Gastrocnemius medialis (tissue), 4 donors: ENCODE measurements at places on chromosomes 6 and 20.

DNA sequence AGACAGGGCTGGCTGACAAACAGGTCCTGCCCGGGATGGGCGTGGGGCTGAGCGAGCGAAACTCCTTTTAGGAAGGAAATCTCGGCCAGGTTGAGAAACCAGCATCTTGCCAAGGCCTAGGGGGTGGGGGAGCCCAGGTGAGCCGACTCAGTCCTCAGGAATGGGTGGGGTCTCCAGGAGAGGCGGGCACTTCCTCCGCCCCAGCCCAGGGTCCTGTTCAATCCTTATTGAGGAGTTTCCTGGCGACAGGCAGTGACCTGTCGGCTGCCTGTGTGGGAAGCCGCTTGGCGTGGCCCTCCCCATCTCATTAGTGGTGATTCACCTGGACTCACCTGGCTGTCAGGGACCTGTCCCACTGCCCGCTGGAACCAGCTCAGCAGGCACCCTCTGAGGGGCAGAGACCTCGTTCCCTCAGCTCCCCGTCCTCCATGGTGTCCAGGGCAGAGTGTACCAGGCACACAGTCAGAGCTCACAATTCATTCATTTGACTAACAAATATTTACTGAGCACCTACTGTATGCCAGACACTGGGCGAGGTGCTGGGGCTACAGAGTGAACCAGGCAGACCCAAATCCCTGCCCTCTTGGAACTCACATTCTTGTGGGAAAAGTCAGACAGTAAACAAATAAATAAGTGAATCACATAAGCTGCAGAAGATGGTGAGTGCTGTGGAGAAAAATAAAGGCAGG, 51.1 kb downstream of the FGD2 start:
- no peak for DNase-seq

GRCh38 chr6:22306741-22307466, 10.1 kb upstream of the PRL start:
- DNase-seq, result no peak

DNA sequence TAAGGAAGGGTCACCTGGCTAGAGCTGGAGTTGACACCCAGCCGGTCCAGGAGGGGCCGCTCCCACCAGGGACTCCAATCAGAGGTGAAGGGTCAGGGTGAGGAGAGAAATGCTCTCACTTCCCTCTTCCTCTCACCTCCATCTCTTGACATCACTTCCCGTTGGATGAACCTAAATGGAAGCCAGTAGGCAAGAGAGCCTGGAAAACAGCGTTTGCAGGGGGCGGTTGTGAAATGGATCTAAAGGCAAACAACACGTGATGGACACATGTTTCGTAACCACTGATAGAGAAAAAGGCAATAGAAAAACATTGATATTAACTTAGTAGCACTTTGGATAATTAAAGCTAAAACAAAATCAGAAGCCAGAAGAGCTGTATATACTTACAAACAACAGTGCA, 105.6 kb upstream of the FOXA2 start:
- DNase-seq, result no peak

- no peak for DNase-seq
Observed at GRCh38 chr20:64116541-64117431, 9.4 kb upstream of the NPBWR2 start.

DNA sequence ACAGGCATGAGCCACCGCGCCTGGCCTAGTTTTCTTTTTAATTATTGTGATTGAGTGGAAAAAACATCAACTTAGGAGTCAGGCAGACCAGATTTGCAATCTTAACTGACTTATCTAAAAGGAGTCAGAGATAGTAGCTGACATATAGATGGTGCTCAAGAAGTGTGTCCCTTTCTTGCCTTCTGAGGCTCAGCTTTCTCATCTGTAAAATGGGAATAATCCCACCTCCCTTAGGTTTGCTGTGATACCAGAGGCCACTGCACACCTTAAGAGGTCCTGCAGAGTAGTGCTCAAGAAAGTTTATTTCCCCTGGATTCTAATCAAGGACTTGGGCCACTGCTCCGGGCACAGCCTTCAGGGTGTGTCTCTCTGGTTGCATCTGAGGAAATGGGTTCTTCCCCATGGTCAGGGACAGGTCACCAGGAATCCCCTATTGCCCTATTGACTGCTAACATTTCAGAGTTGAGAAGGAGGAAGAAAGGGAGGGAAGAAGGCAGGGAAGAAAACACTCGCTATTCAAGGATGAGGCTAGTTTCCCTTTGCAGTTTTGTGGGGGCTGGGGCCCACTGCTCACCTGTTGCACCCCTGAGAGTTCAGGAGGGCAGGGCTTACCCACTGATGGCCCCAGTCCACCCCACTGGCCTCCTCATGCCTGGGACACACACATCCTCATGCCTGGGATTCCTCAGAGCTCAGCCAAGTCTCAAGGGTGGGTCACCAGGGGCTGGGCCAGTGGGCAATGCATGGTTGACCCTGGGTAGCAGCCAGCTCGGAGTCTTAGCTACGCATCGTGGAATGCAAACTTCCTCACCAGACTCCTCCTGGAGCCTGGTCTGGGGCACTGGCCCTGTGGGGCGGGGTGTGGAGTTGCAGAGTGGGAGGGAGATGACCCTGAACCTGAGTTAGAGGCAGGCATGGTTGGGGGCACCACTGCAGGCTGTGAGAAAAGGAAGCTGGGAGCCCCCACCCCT, 21.2 kb downstream of the C6orf132 start:
- DNase-seq, result no peak

- no peak for DNase-seq
Observed at GRCh38 chr20:20409331-20409730, 41.4 kb downstream of the INSM1 start.

- DNase-seq, result no peak
Observed at GRCh38 chr6:26012061-26012460, 49.5 kb downstream of the TRIM38 start.

DNA sequence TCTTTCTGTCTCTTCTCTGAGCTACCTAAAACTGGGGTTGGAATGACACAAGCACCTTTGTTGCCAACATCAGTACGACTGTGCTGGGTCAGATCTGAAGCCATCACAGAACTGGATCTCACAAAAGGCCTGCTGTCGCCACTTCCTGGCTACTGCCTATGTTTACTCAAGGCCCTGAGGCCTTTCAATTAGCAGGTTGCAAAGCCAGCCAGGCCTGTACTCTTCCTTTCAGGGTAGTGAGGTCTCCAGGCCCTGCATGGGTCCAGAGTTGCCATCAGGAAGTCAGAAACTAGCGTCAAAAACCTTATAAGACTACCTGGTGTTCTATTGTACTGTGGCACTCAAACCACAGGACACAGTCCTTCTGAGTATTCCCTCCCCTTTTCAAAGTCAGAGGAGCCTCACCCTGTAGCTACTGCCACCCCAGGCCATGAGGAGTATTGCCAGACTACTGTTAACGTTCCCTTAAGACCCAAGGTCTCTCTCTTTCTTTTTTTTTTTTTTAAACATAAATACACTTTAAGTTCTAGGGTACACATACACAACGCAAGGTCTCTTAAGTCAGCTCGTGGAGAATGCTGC, 937.4 kb upstream of the GJE1 start:
- DNase-seq, result no peak

DNA sequence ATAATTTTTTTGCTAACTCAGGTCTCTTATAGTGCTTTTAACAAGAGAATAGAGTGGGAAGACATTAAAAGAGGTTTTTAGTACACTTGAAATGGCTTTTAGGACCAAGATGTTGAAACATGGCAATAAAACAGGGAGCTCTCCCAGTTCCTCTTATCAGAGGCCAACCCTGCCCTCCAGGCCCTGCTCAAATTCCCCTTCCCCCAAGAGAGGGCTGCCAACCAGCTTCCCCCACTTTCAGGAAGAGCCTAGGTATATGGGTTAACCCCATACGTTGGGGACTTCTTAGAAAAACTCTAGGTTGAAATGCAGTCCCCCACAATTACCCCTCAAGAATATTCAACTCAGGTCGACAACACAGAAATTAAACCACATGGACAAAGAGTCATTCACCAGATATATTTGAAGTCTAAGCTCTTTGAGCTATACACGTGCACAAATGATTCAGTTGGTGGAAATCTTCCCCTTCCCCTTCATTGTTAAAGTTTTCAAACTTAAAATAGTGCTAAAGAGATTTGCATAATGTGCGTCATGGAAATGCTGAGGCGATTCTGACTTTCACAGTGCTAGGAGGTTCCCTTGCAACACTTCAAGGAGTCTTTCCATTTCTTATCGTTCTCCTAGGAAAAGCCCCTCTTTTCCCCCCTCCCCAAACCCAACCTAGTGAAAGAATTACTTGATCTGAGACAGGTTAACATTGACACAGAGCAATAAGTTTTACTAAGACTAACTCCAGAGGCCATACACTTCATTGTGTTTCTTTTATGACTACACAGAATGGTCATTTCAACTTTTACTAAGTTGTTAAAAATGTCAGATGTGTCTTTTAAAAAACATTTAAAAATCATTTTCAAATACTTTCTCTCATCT, 49.8 kb upstream of the ENPP5 start:
- DNase-seq, result no peak

DNA sequence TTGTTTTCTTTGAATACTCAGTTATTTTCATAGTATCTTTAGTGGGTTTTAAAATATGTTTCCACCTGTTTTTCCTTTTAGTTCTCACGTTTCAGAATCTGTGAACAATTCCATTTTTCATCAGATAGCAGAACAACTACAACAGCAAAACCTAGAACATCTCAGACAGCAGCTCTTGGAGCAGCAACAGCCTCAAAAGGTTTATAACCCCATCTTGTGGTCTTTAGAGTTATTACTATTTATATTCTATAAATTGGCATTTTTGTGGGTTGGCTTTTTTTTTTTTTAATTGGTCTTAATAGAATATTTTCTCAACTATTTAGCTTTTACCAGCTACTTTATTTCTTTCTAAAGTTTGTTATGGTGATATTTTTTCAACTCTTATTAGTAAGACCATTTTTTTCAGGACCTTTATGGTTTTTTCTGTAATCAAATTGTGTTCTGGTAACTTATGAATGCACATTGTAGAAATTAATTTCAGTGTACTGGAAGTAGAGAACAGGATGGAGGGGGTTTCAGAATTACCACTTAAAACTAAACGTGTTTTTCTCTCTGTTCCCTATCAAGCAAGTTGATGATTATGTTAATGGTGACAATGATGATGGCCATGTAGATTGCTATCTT, 72.2 kb downstream of the SCAF8 start:
- no peak for DNase-seq

- DNase-seq, result no peak
Observed at GRCh38 chr6:36703081-36703606, 5.5 kb downstream of the RAB44 start.

DNA sequence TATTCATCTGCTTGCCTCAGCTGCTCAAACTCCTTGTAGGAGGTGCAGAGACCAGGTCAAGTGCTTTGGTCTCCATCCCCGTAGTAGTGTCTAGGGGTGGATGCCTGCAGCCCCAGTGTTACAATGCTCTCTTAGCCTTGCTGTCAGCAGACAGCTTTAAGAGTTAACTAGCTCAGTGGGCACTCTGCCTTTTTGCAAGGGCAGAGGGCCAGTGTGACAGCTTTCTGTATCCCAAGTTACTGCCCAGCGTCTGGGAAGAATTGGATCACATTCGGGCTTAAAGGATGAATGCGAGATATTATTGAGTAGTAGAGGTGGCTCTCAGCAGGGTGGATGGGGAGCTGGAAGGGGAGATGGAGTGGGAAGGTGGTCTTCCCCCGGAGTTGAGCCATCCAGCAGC, 339.9 kb upstream of the RNF217 start:
- no peak for DNase-seq

- DNase-seq, result no peak
Observed at GRCh38 chr20:34925341-34925740, 30.3 kb downstream of the GSS start.

GRCh38 chr6:142071981-142072380, 60.7 kb upstream of the GJE1 start:
- DNase-seq, result no peak

DNA sequence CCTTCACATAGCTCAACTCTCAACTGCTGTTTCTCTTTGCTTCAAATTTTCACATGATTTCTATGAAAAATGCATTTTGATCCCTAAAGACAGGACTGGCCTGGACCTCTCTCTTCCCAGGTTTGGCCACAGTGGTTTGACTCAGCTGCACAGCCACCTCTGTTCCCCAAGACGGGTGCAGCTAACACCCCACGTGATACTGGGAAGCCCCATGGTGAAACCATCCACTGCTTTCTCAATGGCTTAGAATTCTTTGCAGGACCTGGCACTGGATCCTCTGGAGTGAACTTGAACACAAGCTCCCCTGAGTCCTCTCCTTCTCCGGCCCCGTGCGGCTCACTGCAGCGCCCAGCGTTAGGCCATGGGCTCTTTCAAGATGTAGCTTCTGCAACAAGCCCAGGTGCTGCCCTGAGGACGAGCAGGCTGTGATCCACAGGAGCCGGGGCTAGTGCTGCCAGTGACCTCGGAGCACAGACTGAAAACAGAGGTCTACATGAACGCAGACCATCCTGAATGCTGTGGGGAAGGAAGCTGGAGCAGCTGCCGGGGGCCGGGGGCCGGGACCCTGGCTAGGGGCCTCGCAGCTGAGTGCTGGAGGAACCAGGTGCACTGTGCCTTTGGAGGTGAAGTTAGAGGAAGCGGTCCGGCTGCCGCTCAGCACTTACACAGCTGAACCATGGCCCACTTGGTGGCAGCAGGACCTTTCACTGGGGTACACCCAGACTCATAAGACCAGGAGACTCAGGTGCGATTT, 58.8 kb upstream of the MPC1 start:
- no peak for DNase-seq

- DNase-seq, result no peak
Observed at GRCh38 chr20:63198606-63199005, 17.3 kb downstream of the YTHDF1 start.

GRCh38 chr6:62519574-62519973, 233.5 kb upstream of the KHDRBS2 start:
- DNase-seq, result no peak

DNA sequence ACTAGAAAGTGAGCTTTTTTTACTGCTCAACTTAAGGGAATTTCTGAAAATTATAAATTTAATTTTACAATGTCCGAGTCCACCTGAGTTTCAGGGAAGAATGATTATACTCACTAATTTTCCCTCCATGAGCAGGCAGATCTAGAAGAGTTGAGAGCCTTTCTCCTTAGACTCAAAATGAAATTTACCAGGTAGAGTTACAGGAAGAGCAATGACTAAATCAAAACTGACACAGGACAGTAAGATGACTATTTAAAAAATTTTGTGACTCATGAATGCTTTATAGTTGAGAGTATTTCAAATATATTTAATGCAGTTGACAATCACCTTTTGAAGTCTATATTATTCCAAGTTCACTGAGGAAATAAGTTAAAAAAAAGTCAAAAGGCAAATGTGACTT, 198.1 kb upstream of the NRSN1 start:
- no peak for DNase-seq

DNA sequence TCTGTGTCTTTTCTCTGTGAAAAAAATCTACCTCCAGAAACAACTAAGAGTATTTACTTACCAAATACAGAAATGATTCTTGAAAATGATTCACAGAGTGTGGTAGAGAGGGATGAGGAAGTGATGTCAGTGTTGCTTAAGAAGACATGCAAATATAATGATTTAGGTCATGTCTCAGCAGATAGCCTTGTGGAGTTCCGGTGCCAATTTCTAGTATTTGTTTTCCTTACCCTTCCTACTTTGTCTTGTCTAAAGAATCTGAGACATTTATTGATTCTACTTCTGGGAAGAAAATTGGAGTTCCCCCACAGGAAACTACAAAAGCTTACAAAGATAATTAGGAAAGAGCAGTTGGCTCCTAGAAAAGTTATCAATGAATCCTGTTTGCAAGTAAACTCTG, 68.8 kb downstream of the GJA1 start:
- DNase-seq, result no peak
